ENCODE measurements at places on chromosomes 2 and 18.

- peak; percentile 74 for DNase-seq
Observed at GRCh38 chr2:107633580-107634147, 193.0 kb upstream of the RGPD4 start.

GRCh38 chr18:36398419-36398818 is 100.9 kb downstream of the FHOD3 start:
- no peak for DNase-seq

DNA sequence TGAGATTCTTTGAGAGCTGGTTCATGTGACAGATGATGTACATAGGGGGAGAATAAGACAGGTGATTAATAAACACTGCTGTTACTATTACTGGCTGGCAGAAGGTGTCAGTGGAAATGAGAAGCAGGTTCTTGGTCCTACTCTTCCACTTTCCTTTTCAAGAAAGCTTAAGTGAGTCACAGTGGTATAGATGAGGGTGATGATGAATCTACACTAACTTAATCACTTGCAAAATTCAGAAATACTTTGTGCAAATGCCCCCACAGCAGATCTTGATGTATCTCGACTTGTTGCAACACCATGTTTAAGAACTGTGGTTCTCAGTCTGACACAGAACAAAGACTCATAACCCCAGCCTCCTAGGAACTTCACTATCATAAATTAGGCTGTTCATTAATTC is 35.9 kb upstream of the MGAT5 start:
- DNase-seq: no peak

DNA sequence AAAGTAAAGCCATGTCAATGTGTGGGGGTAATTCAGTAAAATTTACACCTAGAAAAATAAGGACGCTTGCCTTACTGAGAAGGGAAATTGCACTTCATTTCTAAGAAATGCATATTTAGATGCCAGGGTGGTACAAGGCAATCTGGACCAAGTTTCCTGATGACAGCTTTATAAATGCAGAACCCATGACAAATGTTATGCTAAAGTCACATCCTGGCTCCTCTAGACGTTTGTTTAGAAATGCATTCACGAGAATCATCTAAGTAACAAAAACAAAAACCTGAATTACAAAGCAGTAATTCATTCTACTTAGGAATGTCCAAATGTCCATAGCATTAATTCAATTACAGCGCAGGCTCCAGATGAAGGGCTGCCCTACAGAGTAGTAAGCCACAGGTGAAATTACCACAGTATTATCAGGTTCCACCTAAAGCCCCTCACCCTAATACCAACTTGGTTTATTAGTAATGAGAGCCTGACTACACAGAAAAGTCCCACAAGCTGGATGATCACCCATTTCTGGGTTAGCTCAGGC is 49.8 kb downstream of the REV1 start:
- DNase-seq: no peak

DNA sequence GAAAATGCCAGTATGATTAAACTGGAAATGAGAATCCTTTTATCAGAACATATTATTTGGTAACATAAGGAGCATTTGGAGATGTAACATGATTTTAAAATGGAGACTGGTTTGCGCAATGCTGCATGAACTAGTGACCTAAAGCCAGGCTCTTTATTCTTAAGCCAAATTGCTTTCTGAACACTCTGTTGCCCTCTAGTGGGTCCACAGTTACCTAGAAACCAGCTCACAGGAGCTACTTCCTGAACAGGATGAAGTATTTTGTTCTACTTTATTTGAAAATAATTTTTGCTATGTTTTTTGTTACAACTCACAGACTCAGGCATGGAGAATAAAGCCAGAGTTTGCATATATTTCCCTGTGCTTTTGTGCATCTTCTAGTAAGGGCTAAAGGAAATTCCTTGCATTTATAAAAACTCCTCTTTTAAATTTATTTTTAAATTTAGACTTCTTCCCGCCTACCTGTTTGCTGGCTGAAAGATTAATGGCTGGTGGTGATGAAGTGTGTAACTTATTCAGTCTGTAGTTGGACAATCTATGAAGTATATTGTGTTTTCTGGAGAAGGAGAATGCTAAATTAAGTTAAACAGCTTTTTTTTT is 146.7 kb downstream of the PARD3B start:
- DNase-seq: peak; percentile 74

GRCh38 chr2:148948868-148949267 is 73.8 kb downstream of the KIF5C start:
- DNase-seq: no peak

DNA sequence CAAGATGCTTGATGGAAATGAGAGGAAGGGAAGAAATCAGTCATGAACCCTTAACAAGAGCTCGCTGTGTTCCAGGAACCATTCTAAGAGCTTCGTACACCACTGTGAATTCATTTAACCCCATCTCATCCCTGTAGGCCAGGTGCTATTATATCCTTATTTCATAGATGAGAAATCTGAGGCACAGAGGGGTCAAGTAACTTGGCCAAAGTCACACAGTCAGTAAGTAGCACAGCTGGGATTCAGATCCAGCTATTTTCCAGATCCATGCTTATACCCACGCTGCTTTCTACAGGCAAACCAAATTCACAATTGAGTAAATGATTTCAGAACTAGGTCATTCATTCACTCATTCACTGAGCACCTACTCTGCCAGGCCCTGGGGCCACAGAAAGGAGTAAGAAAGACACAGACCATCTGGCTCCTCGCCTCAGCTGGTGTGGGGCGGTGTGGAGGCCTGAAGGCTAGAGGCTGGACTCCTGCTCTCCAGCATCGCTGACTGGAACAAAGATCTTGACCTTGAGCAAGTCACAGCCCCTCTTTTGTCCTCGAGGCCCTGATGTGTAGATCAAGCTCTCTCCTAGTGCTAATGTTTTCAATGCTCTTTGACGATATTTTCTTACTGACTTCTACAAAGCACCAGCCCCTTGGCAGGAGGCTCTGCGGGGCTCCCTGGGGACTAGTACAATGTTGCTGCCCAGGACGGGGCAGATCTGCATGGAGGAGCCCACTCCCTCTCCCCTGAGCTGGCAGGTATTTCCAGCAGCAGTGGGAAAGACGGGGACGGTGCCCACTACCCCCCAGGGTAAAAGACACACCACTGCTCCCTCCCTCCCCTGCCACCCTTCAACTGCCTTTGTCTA is 26.5 kb downstream of the STEAP3 start:
- no peak for DNase-seq

DNA sequence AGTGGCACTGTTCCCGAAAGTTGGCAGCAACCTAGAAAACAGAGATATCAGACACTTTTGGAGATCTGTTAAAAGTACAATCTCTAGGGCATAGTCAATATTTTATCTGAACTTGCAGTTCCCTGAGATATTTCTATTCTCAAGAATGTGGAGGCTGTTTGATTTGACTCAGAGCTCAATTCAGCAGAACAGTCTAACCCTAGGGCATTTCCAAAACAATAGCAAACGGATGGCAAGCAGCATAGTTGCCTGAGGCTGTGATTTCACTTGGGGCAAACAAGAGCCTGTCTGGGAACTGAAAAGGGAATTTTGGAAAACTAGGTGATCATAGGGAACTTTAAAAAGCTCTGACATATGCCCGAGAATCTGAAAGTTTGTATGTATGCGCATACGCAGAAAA is 772.8 kb upstream of the LRRTM1 start:
- no peak for DNase-seq

DNA sequence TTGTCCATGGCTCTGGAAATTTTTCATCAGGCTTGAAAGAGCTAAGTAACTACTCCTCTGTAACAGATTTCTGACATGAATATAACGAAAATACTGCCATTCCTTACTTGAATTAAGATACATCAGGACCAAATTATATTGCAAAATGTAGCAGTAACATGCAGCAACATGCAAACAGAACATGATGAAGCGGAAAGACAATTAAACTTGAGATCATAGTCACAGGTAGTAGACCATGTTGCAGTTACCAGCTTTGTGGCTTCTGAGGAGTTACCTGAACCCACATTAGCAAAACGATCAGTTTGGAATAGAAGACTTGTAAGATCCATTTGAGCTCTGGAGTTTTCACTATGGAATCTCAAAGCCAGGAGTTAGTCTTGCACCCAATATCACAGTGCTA is 76.2 kb downstream of the MREG start:
- no peak for DNase-seq

Data from non-pigmented ciliary epithelial cell (primary cell).